ENCODE measurements at places on chromosomes 12 and 14.

- DNase-seq = peak; percentile 87
Measured at GRCh38 chr14:61553730-61554641, 141.3 kb upstream of the HIF1A start.

GRCh38 chr12:52346593-52346992, 20.7 kb downstream of the KRT85 start:
- DNase-seq = no peak

GRCh38 chr14:68682166-68683103, 110.4 kb downstream of the ZFP36L1 start:
- DNase-seq = peak; percentile 79

DNA sequence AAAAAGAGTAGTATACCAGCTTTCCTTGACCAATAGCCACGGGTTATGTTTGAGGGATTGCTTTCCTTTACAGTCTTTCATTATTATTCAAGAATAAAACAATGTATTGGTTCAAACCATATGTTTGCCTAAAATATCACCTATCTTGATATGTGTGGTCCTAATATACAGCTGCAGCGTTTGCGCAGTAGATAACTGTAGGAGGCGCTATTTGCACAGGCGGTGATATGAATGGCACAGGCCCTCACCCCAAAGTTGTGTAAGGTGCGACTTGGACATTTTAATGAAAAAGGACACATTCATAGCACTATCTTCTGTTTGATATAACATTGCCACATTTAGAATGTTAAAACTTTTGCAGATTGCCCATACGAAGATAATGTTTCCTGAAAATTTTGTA, 298.4 kb downstream of the TRHDE start:
- no peak for DNase-seq
